Activated T-helper 17 cell treated with anti-CD3 and anti-CD28 coated beads, Interleukin-2, amount 50 U/mL, for 72 hours (primary cell): ENCODE measurements at places on chromosomes 1 and 21. TPM values are rescaled to one million over a fixed set of nuclear protein-coding genes. Genes with fewer than 3 reads are reported as not detected.

The CD48 gene
- total RNA-seq: 179 TPM

The SYF2 gene
- 39.1 TPM for total RNA-seq

The ANKRD65 gene
- not detected for total RNA-seq

The KCNT2 gene
- total RNA-seq: 0.04 TPM

The ZNF695 gene
- 0.58 TPM for total RNA-seq

The CD84 gene
- total RNA-seq: 15.7 TPM

The SPOCD1 gene
- total RNA-seq: 0.84 TPM

The PRMT6 gene
- total RNA-seq: 7.8 TPM

The CD34 gene
- total RNA-seq: 0.24 TPM

The ASPM gene
- total RNA-seq: 61.5 TPM

The RAB42 gene
- total RNA-seq: not detected

The TRIM67 gene
- not detected for total RNA-seq

The SMCP gene
- not detected for total RNA-seq

The RORC gene
- total RNA-seq: 39.5 TPM

The TMEM125 gene
- total RNA-seq: not detected

The LRRN2 gene
- total RNA-seq: not detected

The STK40 gene
- 44.1 TPM for total RNA-seq

The PADI6 gene
- not detected for total RNA-seq

The CD101 gene
- 2.1 TPM for total RNA-seq

The RAVER2 gene
- total RNA-seq: 1.5 TPM

The S100A7A gene
- total RNA-seq: not detected

The GLIS1 gene
- total RNA-seq: not detected

The DMRTA2 gene
- not detected for total RNA-seq

The ACTRT2 gene
- not detected for total RNA-seq
